ENCODE measurements at places on chromosomes 1 and 21.

DNA sequence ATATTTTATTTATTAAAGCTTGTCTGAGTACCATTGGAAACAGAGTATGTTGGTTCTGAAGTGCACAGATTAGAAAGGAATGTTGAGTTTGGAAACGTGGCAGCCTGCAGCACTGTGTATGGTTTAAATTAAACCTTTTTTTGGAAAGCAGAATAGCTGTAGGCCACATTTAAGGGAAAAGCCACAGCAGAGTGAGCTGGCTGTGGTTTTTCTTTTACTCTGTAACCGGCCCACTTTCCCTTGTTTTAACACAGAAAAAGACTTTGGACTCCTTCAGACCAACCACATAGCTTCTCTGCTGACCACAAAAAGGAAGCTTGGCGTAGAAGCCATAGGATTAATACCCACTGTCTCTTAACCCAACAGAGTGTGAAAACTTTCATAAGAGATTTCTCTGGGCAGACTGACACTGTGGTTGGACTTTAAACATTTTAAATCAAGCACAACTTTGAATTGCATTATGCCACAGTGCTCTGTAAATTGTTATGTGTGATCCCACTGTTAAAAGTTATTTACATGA, 75.2 kb downstream of the NFIA start:
- DNase-seq, result peak; percentile 95

DNA sequence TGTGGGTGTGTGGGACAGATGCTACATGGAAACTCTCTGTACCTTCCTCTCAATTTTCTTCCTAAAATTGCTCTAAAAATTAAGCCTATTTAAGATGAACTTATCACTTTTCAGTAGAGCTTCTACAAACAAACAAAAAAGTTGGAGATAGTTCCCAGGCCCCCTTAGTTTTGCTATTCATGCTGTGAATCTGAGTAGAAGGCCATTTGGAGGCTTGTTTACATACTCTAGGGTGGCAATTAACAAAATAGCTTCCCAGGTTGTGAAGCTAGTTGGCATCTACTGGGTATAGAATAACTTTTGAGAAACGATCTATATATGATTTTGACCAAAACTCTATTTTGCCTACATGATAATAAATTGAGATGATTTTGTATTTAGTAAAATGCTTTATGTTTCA, 541.4 kb upstream of the B3GALT2 start:
- DNase-seq, result no peak

DNA sequence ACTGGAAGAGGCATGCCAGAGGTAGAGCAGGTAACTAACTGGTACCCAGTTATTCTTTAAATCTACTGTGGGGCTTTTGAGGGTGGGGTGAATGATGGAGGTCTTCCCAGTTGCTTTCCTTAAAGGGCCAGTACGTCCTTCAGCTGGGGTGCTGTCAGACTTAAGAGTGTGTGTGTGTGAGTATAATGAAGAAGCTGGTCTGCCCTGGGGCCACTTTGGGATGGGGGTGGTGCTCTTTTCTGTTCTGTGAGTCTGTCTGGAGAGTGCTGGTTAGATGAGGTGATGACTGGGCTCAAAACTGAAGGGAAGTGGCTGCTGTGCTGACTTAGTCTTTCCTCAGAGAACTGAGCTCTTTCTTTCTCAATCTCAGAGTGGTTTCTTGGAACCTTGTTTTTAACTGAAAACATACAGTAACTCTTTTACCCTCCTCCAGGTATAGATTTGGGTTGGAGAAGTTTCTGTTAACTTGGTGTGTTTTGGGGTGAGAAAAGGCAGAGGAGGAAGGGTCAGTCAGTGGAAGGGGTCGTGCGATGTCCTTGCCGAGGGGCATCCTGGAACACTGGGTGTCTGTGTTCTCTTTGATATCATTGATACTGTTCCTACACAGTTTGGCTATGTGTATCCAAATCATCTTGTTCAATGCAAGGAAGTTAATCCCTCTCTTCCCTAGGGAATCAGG, 746 bp downstream of the MACF1 start:
- DNase-seq, result peak; percentile 17

DNA sequence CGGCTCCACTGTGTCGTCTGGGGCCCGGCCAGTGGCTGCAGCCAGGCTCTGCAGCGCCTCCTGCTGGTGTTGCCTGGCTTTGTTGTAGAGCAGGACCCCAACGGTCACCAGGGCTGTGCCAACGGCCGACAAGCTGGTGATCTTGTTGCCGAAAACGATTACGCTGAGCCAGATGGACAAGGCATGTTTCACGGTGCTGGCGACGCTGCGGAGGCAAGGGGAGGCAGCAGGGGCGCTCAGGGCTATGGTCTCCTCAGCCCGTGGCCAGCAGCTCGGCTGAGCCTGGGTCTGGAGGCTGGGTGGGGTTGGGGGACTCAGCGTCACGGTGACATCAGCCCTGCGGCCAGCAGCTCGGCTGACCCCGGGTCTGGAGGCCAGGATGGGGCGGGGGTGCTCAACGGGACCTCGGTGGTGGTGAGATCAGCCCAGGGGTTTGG, 7.0 kb upstream of the CDK11B start:
- DNase-seq, result no peak

- no peak for DNase-seq
These were observed 183.7 kb downstream of the KIF26B start for GRCh38 chr1:245338485-245338877.

DNA sequence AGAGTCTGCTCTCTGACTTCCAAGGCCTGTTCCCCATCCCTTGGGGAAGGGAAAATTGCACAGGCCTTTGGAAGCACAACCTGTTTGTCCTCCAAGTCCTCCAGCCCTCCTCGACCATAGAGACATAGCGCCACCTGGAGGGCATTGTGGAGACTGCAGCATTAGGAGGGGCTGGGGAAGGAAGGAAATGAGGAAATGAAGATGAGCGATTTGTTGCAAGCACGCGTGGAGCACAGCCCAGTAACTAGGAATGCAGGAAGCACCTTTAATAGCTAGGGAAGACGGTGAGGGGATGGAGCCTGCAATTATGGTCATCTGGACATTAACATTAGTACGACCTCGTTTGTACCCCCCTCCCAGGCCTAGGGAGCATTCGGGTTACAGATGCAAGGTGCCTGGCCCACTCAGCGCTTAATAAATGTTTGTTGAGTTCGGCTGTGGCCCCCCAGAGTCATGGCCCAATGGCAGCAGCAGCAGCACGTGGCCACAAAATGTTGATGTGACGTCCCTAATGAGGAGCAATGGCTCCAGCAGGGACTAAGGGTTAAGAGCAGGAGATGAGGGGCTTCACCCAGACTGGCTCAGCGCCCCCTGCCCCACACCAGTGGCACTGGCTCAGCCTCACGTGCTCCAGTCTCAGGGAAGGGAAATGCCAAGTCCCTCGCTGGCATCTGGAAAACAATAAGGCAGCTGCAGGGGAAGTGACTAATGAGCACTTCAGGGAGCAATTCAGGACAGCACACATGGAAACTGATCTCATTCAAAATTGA, 8.0 kb upstream of the CAMK2N1 start:
- DNase-seq, result peak; percentile 74

DNA sequence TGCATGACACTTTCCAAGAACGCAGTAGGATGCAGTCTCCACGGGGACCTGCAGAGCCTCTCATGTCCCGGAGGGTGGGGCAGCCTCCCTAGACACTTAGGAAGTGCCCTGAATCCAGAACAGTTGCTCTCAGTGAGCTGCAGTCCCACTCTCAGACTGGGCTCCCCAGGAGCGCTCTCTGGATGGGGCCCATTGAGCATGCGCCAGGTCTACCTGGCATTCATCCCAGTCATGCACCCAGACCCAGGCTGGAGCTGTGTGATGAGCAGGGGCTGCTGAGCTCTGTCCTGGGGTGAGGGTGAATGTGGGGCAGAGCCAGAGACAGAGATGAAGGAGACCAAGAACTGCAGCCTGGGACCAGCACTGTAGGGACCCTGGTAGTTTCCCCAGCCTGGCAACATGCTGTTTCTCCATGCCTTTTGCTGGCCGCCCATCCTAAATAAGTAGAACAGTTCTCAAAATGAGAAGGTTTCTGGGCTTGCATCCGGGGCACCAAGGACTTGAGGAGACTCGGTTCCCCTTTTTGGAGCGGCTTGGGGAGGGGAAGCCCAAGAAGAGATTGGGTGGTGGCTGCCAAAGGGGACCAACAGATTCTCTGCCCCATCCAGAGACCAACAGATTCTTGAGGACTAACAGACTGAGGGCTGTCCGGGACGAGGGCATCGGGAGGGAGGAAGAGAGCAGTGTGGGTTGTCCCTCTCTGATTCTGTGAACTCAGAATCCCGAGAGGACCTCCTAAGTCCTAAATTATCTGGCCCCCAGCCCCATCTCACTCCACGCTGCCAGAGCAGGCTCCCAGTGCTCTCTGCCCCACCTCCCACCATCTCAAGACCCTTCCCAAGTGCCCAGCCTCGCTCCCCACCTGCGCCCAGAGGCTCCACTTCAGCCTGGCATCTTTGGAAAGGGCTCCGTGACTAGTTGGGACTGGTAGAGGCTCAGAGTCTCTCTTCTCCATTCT, 1.0 kb upstream of the PGLYRP4 start:
- DNase-seq, result no peak

- no peak for DNase-seq
These were observed 11.5 kb downstream of the H3-3A start for GRCh38 chr1:226074046-226074445.

DNA sequence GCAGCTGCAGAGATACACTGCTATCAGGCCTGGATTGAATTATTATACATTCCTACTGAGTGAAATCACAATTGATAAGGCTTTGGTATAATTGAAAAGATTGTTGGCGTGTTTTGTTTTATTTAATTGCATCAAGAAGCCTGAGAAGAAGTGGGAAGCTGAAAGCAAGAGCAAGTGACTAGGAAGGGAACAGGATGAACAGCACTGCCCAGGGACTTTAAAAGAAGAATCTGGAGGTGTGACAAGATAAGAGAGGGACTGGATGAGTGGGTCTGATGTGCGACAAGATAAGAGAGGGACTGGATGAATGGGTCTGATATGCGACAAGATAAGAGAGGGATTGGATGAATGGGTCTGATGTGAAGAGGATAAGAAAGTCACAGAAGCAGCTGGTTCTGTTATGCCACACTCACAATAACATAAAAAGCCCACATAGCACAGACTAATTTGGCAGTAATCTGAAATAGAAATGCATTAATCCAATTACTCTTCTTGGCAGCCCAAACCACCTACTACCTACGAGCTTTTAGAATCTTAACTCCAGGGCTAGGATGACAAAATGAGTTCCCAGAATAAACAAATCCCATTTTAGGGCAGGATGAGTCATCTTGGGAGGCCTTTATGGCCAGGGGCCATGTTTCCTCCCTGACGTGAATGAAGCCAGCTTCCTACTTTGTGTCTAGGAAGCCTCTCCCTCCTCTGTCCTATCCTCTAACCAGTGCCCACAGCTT, 129.7 kb downstream of the DUSP10 start:
- DNase-seq, result peak; percentile 73

DNA sequence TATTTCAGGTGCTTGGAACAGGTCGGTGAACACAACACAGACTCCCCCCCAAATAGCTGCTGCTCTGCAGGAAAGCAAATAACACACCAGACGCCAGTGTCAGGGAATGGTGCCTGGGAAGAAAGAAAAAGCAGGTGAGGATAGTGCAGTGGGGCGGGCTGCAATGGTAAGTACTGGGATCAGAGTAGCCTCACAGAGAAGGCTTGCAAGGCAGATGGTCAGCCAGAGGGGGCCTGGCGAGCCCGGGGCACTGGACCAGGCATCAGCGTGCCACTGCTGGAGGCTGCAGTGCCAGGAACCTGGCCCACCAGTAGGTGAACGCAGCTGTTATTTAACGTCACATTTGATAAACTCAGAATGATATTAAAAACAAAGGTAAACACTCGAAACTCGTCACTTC, 60.0 kb downstream of the POFUT2 start:
- DNase-seq, result no peak

- DNase-seq, result no peak
These were observed 605.3 kb upstream of the USP24 start for GRCh38 chr1:55820501-55820900.

DNA sequence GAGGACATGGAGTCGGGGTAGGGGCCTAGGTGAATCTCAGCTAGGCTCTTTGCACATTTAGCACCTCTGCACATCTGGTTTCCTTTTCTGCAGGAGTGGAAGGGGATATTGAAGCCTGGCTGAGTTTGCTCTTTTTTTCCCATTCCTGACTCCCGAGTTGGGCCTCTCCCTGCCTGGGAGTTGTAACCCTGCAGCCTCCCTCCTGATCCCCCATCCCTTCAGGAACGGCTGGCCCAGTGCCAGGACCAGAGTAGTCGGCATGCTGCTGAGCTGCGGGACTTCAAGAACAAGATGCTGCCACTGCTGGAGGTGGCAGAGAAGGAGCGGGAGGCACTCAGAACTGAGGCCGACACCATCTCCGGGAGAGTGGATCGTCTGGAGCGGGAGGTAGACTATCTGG, 836 bp downstream of the OLFML3 start:
- peak; percentile 51 for DNase-seq

DNA sequence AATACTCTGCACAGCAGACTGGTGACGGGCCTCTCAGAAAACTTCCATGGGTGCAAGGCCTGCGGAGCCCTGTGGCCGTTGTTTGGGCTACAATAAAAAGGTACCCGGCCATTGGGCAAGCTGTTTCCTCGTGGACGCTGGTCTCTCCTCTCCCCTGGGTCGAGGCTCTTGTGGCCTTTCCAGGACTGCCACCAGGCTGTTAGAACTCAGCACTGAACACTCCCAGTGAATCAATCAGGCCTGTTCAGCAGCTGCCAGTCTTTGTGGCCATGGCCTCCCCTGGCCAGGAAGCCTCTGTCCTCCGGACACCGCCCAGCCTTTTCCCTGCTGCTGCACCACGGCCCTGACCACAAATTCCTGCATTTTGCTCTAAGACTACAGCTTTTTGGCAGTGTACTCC, 33.0 kb upstream of the ACTRT2 start:
- DNase-seq, result no peak

DNA sequence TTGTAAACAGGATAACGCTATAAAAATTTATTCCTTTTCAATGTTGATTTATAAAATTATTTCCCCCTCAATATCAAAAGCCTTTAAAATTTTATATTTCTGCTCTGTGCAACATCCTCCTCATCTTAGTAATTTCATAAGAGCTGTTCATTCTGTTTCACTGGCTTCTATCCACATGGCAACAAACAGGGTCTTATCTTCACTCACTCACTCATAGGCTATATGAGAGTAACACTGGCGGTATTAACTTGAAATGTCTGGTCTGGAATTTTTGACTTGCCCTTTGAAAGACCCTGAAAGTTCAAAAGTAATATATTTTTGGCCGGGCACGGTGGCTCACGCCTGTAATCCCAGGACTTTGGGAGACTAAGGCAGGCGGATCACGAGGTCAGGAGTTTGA, 77.4 kb upstream of the KRTAP11-1 start:
- DNase-seq, result no peak

DNA sequence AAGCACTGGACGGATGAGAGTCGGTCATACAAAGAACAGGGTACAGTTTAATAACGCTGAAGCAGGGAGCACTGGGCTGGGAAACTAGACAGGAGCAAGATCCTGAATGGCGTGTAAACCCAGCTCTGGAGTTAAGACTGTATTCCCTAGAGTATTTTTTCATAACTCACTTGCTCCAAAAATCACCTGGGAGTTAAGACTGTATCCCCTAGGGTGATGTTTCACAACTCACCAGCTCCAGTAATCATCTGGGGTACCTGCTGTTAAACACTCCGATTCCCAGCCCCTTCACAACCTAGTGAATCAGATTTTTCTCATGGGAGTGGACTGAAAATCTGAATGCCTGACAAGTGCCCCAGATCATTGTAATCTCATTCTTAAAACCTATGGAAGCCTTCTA, 123.2 kb downstream of the MAB21L3 start:
- no peak for DNase-seq

All from fibroblast of skin of left quadriceps (primary cell).